NCI-H1417 treated with DMSO at 0.1 percent for 48 hours (cell line): ENCODE measurements at places on chromosomes 3 and 15.

DNA sequence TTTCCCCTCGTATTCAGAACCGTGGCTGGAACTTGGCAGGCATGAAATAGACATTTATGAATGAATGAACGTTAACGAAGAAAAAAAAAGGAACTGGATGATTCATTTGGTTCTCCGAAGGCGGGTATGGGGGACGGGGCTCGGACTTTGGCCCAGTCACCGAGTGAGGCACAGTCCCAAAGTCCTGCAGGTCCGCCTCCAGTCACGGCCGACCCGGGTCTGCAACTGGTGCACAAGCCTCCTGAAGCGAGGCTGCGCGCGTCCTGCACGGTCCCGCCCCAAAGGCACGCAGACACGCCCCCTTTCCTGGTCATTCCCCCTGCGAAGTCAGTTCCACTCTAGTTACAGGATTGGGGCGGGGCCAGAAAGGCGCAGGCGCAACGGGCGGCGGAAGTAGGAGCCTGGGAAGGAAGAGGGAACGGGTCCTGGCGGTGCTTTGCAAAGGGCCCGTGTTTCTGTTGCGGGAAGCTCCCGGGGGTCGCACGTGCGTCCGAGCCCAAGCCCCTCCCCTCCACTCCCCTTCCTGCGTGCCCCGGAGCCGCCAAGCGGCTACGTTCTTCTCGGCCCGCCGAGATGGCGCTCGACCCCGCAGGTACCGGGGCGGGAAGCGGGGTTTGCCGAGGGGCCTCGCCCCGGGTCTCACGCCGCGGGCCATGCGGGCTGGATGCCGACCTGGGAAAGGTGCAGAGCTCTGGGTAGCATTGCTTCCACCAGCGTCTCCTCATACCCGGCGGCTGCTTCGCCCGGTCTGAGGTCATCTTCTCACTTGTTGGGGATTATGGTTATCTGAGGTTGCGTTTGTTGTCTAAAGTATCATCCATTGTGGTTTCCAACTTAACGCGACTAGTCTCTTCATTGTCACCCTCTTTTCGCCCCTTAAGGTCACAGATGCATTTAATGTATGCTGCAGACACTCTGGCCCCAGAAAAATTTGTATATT, at the start of gene CMC1:
Gene CMC1 (plus strand): TSS at position 399 of the 940 bp plus-strand sequence. CDS start 175 bp downstream, at position 574.
- peak; percentile 69 for DNase-seq

DNA sequence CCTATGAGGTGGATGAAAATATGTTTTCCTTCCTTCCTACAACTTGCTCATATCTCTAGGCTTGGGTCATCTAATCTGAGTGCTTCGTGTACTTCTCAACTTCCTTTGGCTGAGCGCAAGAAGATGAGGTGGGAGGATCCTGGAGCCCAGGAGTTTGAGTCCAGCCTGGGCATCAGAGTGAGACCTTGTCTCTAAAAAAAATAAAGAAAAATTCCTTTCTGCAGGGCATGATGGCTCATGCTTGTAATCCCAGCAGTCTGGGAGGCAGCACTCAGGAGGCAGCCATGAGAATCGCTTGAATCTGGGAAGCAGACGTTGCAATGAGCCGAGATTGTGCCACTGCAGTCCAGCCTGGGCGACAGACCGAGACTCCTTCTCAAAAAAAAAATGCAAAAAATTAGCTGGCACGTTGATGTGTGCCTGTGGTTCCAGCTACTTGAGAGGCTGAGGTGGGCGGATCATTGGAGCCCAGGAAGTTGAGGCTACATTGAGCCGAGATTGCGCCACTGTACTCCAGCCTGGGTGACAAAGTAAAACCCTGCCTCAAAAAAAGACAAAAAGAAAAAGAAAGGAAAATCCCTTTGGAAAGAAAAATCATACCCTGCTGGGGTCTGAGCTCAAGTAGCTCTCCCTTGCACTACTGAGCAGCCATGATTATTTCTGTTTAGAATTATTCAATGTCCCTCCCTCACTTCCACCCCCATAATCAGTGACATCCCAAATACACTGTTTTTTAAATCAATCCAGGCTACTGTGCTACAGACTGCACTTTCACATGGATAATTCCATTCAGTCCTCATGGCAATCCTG, 28.0 kb upstream of the RAB11A start:
- no peak for DNase-seq

DNA sequence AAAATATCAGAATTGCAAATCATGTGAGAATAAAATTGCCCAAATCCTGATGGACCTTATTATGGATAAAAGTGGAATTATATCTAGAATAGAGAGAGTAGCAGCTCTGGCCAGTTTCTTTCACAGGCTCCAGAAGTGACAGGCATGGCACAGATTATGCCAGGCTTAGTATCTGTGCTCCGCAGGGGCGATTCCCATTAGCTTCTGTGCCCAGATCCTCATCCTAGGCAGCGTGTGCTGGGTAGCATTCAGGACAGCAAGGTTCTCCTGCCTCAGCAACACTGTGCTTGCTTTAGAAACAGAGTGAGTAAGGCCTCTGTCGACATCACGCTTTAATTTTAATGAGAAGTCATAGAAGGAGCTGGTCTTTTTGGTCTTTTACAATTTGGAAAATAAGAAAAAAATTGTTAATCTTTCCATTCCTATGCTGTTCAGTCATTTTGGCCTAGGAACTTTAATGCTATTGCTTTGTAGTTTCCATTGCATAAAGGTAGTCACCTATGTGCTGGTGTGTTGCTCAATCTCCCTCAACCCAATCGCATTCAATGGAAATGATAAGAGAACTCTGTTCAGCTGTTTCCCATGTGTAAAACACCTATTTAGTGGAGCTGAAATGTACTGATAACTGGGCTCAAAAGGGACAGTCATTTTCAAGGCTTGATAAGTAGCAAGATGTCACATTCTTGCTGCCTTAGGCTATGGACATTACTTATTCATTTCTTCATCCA, 770.1 kb downstream of the AGBL1 start:
- DNase-seq = no peak

DNA sequence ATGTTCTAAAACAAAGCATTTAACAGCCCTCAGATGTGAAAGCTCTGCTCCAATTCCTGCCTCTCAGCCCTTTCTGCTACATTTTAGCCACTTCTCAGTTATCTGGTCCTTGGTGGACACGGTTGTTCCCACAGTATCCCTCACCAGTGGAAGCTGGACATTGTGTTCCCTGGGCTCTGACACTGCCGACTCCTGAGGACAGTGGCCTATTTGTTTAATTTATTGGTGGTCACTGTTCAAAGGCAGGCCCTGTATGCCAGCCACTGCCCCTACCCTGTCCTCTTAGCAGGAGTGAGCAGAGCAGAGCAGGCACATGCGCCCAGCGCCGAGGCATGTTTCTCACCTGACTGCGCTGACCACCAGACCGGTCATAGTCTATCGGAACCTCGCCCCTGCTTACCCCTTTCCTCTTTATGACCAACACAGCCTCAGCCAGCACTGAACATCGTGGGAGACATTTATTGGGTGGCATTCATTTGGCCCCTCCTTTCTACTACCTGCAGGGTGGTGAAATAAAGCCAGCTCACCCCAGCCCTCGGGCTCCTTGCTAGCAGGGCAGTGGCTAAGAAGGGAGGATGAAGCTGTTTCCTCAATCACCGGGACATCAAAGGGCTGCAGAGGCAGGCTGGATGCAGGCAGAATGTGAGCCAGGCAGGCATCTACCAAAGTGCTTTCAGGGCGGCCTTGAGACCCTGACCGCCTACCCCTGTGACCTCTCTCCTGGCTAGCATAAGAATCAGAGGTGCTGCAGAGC, 54.3 kb upstream of the HACD2 start:
- DNase-seq = no peak

GRCh38 chr3:88203642-88204055, 53.9 kb downstream of the C3orf38 start:
- peak; percentile 64 for DNase-seq

- DNase-seq = no peak
Measured at GRCh38 chr3:112508261-112508660, 9.0 kb upstream of the BTLA start.

DNA sequence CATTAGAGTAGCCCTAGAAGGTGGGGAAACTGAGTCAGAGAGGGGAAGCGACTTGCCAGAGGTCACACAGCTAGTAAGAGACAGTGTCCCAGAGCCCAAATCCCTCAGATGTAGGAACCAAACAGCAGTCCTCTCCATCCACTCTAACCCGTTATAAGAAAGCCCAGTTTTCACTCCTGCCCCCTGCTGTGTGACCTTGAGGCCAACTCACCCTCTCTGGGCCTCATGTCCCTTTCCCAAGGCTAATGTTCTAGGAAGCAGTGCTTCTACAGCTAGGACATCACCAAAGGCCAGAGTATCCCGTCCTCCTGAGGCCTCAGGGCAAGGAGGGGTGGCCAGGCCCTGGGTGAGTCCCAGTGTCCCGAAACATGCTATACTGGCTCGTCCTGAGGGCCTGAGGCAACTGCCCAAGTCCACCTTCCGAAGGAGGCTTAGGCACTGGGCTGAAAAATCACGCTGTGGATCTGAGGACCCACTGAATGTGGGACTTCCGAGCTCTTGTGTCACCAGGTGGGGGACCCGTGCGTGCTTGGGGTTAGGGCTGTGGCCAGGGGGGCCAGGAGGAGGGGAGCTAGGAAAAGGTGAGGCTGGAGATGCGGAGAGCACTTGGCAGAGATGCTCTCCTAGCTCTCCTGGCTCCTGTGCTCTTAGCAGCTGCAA, 109.2 kb upstream of the SLC6A11 start:
- no peak for DNase-seq

- DNase-seq = no peak
Measured at GRCh38 chr15:72770673-72771328, 12.8 kb downstream of the ADPGK start.

DNA sequence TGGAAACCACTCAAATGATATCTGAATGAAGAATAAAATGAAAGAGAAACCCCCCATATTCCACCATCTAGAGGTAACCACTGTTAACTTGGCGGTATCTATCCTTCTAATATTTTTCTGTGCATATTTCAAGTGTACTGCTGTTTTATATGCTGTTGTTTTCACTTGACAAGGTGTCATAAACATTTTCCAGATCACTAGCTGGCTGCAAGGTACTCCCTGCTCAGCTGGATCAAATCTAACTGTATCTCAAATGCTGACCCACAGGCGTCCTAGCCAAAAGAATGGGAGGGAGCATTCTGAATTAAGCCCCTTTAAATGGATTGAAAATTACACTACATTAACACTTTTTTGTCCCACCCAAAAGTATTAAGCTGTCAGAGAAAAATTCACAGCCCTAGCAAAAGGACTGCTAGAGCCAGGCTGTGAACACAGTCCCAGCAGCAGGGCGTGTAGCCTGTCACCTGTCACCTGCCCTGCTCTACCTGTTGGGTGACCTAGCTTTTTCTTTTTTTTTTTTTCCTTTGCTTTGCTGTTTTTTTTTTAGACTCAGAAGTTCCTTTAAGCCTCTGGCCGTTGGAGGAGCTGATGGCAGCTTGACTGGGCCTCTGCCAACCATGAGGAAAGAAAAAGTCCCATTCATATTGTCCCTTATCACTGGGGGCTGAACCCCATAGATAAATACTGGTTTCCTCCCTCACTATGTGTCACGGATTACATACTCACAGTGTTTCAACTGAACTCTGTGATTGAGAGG, 93.7 kb upstream of the TSC22D2 start:
- no peak for DNase-seq

DNA sequence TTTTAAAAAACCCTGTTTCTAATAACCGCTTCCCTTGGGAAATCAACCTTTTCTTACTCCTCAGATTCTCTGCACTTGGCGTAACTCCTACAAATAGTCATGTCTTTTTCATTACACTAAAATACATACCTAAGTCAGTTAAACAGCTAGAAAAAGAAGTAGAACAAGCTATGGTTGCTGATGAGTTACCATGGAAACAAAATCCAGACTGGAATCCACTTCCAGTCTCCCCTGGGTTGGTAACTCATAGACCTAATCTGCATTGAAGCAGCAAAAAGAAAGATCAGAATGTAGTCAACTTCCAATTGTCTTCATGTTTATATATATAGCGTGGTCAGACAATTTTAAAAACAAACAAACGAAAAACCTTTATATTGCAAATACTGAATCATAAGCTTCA, 260.8 kb upstream of the LRRN1 start:
- DNase-seq = no peak

GRCh38 chr3:156687023-156687422, 12.6 kb downstream of the TIPARP start:
- DNase-seq = no peak

- DNase-seq = no peak
Measured at GRCh38 chr3:187046033-187046432, 93.3 kb downstream of the RPL39L start.

DNA sequence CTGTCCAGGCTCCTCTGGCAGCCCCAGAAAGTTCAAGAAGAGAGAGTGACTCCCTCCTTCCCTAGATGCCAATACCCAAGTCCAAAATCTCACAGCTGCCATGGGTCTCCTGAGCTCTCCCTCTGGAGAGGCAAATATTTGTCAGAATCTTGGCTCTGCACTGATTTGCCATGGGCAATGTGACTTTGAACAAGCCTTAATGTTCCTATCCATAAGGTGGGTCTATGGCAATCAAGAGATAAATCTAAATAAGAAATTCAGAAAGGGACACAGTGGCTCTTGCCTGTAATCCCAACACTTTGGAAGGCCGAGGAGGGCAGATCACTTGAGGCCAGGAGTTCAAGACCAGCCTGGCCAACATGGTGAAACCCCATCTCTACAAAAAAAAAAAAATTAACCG, 12.4 kb upstream of the WNT7A start:
- DNase-seq = no peak

- no peak for DNase-seq
Measured at GRCh38 chr3:96960661-96961330, 146.4 kb downstream of the EPHA6 start.

DNA sequence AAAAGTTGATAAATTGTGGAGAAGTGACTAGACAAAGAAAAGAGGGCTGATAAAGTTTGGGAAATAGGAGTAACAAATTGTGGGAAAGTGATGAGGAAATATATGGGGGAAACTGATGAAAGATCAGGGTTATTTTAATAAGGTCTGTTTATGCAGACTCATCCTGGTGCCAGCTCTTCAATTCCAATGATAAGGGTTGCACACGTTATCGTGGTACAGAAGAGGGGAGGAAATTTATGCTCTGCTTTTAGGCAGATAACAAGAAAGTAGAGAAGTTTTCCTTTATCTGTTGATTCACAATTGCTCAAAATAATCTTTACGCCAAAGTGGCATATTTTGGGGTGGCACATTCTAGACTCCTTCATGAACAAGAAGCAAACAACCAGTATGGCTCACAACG, 32.1 kb upstream of the LIPC start:
- no peak for DNase-seq

GRCh38 chr3:160226026-160226907, 1.0 kb downstream of the C3orf80 start:
- no peak for DNase-seq

DNA sequence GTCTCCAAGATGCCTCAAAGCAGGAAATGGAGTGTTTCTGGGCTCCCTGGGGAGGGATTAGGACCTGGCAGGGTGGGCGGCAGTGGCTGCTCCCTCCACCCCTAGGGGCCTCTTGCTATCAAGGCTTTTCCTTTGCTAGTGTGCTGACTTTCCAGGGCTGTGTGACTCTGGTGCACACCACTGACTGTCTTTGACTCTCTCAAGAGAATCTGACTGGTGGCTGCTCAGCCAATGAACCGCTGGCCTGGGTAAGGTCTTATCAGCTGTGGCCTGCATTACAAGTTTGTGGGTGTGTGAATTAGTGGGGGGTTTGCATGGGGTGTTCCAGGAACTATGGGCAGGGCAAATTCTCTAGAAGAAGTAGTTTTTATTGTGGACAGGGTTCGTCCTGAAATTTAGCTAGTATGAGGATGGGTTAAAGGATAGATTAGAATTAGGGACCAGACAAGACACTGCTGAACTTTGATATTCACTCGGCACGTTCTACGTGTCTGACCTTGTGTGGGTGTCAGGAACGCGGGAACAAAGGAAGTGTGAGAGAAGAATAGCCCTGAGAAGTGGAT, 29.5 kb downstream of the SIAH2 start:
- DNase-seq = no peak

GRCh38 chr15:92009162-92009561, 155.7 kb downstream of the SLCO3A1 start:
- DNase-seq = no peak

GRCh38 chr3:161854232-161854771, 357.7 kb downstream of the OTOL1 start:
- DNase-seq = no peak
